ENCODE measurements at places on chromosomes 4 and X.

DNA sequence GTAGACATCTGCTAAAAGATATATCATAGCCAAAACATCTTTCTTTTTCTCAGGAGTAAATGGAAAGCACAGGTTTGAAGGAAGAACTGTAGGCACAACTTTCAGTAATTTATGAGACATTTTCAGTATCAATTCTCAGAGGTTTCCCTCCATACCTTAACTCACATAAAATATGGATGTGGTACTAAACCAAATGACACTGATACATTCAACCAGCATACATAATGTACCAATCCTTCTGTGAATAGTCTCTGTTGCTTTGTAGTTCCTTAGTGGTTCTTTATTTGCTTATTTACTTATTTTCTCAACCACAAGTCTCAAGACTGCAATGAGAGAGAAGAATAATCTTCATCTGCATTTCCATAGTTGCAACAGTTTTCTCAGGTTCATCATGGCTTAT is 96.1 kb downstream of the ARHGAP24 start:
- no peak for DNase-seq

DNA sequence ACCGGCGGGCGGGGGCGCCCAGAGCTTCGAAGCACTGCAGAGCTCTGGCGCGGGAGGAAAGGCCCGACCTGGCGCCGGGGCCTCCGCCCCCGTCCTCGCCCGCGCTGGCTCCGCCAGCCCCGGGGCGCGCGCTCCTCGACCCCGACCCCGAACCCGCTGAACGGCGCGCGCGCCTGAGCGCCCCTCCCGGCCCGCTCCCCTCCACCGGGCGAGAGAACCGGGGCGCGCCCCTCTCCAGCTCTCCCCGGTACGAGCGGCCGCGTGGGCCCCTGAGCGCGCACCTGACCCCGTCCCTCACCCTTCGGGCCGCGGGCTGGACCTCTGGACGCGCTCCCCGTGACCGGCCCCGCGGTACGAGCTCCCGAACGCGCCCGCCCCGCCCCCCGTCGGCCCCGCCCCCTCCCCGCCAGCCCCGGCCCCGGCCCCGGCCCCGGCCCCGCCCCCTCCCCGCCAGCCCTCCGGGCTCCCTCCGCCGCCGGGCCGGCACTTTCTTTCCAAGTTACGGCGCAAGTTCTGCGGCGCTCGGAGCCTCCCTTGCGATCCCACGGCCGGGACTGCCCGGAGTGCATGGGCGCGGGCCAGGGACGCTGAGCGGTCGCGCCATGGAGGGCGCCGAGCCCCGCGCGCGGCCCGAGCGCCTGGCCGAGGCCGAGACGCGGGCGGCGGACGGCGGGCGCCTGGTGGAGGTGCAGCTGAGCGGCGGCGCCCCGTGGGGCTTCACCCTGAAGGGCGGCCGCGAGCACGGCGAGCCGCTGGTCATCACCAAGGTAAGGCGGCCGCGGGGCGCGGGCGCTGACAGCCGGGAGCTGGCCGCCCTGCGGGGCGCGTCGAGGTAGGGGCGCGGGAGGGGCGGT is at the start of gene SHROOM2:
Gene SHROOM2 (plus strand): TSS at position 486 of the 854 bp plus-strand sequence. CDS start 117 bp downstream, at position 603.
- DNase-seq, result no peak

DNA sequence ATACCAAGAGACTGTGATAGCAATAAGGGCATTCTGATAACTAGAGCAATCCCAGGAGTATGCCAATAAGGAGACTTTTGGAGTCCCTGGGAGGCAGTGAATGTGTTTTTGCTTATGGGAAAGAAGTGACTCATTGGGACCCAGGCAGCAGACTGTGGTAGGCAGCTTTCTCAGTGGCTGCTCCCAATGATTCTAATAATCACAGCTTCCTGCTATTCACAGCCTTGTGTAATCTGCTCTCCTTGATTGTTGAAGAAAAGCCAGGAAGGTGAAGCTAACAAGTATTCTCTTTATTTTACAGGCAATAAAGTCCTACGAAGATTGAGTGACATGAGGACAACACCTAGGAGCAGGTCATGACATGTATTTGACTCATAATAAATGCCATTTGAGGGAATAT is 70.3 kb upstream of the DDX60 start:
- no peak for DNase-seq

GRCh38 chrX:45232139-45232538 is 31.5 kb upstream of the DIPK2B start:
- DNase-seq, result peak; percentile 14

- no peak for DNase-seq
Measured at GRCh38 chr4:1658146-1658545, 26.0 kb downstream of the FAM53A start.

DNA sequence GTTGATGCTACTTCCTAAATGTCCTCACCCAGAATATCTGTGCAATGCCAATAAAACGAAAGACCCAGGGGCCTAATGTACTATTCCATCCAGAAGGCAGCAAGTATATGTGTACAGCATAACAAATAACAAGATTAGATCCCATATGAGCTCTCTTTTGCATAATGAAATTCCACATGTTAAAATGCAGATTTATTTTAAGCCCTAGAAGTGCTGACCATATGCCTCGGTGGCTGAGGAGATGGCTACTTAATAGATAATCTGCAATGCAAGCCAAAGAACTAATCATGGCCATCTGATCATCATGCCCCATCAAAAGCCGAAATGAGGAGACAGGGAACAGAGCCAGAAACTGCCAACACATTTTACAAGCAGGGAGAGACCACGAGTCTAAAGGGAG is 293.5 kb downstream of the KCNIP4 start:
- no peak for DNase-seq

DNA sequence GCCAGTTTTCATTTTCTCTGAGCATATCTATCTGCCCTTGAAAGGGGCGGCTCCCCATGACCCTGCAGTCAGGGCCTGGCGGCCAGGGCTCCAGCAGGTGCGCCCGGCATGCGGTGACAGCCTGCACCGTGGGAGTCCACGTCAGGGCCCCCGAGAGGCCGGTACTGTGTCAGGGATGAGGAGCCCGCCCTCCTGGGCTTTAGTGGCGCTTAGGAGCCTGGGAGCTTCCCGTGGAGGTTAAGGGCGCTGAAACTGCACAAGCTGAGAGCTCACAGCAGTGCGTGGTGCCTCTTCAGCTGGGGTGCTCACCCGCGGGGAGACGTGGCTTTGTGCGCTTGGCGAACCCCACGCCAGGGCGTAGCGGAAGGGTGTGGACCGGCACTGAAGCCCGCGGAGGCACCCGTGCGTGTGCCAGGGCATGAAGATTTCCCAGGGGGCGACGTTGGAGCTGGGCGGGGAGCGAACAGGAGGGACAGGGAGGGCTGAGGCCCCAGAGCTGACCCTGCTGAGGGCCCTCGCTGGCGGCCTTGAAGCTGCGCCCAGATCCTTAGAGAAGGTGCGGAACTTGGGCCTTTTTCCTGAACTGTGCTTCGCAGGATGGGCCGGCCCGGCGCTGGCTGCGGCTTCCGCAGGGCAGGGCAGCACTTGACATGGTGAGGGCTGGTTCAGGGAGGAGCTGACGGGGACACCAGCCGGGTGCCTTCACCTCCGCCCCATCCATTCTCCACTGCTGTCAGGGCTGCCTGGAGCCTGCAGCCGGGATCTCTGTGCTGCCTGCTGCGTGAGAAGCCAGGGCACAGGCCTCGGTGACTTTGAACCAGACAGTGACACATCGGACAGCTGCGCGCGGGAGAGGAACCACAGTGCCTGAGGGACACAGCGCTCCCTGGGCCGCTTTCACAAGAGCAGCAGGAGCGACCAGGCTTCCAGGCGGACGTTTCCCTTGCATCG is 32.9 kb downstream of the HTT-AS start:
- DNase-seq, result peak; percentile 53

- DNase-seq, result no peak
Measured at GRCh38 chr4:71807469-71807868, 23.6 kb upstream of the GC start.

- no peak for DNase-seq
Measured at GRCh38 chr4:155342142-155342541, 34.6 kb downstream of the MAP9 start.

DNA sequence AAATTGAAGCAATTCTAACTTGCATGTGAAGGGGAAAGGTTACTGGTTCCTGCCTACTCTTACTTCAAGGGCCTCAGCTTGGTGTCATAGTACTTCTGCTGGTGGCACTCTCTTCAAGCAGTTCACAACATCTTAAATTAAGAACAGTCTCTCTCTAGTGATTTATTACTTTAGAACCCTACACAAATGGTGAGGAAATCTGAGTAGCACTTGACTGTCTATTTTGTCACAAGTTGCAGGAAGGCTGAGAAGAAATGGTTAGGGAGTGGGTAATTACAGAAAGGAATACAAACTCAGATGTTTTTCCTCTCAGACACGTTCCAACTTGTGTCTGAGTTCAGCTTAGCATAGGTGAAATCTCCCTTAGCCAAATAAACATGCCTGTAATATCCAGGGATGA is 242.3 kb upstream of the GRIA3 start:
- no peak for DNase-seq

- no peak for DNase-seq
Measured at GRCh38 chr4:101210331-101210730, 137.0 kb downstream of the PPP3CA start.

- DNase-seq, result no peak
Measured at GRCh38 chr4:42917296-42917695, 24.8 kb downstream of the GRXCR1 start.

DNA sequence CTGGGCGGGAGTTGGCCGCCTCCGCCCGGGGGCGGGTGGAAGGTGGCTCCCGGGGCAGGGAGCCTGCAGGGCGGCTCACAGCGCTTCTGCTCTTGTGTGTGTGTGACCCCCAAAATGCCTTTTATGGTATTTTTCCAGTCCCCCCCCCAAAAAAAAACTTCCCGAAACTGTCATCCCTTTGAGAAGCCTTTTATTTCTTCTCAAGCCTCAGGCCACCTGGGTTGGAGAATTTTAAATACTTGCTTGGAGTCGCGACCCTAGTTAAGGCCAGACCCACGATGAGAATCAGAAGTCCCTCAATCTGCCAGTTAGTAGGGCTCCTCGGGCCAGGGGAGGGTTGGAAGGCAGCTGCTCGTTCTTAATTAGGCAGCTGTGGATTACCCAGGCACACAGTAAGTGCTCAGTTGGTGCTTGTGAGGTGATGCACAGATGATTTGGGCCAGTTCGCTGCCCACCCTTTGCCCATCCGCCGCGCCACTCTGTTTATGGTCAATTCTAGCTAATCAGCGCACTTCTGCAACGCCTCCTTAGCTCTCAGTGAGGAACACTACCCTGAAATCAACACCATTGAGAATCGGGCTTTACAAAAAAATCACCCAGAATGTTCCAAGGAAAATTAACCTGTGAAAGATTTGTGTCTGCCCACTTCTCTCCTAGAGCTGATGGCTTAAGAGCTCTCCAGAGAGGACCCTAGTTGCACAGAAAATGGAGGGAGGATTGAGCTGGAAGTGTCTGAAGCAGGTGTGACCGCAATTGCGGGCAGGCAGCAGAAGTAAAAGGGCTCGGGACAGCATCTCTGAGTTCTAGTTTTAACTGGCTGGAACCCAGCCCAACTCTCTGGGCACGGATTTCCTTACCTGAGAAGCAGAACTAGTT is 648 bp upstream of the SCD5 start:
- no peak for DNase-seq

DNA sequence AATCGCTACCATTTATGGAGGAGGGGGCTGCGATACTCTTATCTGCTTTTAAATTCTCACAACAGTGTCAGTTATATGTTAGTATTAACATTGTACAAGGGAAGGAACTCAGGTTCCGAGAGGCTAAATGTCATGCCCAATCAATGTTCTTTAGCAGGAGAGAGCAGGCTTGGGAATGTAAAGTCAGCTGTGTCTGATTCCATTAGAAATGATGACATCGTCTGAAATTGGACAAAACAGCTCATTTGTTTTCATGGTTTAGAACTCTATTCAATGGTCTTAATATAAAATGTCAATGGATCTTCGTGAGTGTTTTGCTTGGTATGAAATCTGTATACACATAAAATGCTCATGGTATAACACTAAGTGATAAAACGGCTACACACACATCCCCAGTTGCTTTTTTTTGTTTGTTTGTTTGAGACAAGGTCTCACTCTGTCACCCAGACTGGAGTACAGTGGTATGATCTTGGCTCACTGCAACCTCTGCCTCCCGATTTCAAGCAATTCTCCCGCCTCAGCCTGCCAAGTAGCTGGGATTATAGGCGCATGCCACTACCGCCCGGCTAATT is 11.9 kb upstream of the SH3KBP1 start:
- no peak for DNase-seq

- DNase-seq, result no peak
Measured at GRCh38 chrX:64097891-64098290, 107.6 kb downstream of the AMER1 start.

GRCh38 chrX:134654398-134655012 is 3.8 kb downstream of the PLAC1 start:
- no peak for DNase-seq

All from CD4-positive, alpha-beta T cell treated with Interleukin-6 for 4 hours (primary cell).